ENCODE measurements at places on chromosomes 11 and 22.

DNA sequence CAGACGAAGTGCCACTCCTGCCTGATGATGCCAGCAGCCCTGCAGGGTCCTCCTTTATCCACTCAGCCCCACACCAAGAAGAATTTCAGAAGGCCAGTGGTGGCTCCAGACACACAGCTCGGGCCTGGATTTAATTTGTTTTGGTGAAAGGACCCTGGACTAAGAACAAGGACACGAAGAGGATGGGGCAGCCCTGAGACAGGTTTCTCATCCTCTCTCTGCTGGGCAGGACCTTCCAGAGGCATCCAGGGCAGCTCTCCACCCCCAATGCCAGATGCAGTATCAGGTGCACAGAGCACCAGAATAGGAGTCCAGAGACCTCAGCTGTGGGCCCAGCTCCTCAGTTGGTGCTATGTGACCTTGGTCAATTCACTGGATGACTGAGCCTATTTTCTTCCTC, 72.0 kb downstream of the TRIM29 start:
- H3K4me1 ChIP-seq, result no peaks in the 10 kb centered on the region
- H3K36me3 ChIP-seq, result no peaks in the 10 kb centered on the region
- no peak overlapping the region for H3K4me3 ChIP-seq
- no peak overlapping the region for H3K27ac ChIP-seq
- H3K27me3 ChIP-seq, result peaks cover 2% of the 10 kb centered on the region

GRCh38 chr11:85941380-85941973, 86.3 kb downstream of the CCDC83 start:
- DNase-seq, result peak; percentile 80
- no peaks in the 10 kb centered on the region for H3K4me1 ChIP-seq
- H3K36me3 ChIP-seq, result no peaks in the 10 kb centered on the region
- H3K4me3 ChIP-seq, result no peak overlapping the region

DNA sequence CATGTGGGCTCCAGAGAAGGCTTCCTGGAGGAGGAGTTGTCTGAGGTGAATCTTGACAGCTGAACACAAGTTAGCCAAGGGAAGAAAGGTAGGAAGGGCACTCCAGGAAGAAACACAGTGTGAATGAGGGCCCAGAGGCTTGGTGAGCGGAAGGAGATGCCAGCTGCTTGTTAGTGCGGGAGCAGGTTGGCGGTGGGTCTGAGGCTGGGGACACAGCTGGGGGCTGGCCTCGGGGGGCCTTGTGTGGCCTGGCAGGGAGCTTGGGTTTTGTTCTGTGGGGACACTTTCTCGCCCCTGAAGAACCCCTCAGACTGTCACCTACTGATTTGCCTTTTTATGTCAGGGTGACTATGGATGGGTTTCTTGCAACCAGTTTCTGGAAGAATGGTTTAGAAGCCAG, 160.0 kb downstream of the ST3GAL4 start:
- H3K4me3 ChIP-seq, result no peak overlapping the region
- no peaks in the 10 kb centered on the region for H3K36me3 ChIP-seq
- no peaks in the 10 kb centered on the region for H3K4me1 ChIP-seq
- no peaks in the 10 kb centered on the region for H3K27me3 ChIP-seq
- no peak overlapping the region for H3K27ac ChIP-seq

GRCh38 chr11:99884750-99885149, 802.3 kb upstream of the ARHGAP42 start:
- H3K36me3 ChIP-seq, result no peaks in the 10 kb centered on the region
- H3K4me1 ChIP-seq, result no peaks in the 10 kb centered on the region
- H3K27me3 ChIP-seq, result no peaks in the 10 kb centered on the region

DNA sequence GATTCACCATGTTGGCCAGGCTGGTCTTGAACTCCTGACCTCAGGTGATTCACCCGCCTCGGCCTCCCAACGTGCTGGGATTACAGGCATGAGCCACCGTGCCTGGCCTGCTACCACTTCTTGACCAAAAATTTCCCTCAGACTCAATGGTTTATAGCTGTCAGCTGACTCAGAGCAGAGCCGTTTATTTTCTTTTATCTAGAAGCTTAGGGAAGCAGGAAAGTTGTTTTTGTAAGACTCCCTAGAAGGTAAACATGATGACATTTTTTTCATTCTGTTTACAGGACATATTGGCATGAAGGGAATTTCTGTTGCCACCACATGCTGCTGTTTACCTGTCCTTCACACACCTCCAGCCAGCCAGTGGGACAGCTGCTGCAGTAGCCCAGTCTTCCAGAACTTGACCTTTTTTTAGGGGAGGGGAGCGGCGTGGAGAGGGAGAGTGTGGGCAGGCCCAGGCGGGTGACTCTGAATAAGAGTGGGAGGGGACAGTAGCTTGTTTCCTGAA, 56.1 kb upstream of the PTPRJ start:
- no peak overlapping the region for H3K4me3 ChIP-seq
- no peaks in the 10 kb centered on the region for H3K27me3 ChIP-seq
- H3K27ac ChIP-seq, result peak overlapping the region; percentile 20
- H3K36me3 ChIP-seq, result no peaks in the 10 kb centered on the region

DNA sequence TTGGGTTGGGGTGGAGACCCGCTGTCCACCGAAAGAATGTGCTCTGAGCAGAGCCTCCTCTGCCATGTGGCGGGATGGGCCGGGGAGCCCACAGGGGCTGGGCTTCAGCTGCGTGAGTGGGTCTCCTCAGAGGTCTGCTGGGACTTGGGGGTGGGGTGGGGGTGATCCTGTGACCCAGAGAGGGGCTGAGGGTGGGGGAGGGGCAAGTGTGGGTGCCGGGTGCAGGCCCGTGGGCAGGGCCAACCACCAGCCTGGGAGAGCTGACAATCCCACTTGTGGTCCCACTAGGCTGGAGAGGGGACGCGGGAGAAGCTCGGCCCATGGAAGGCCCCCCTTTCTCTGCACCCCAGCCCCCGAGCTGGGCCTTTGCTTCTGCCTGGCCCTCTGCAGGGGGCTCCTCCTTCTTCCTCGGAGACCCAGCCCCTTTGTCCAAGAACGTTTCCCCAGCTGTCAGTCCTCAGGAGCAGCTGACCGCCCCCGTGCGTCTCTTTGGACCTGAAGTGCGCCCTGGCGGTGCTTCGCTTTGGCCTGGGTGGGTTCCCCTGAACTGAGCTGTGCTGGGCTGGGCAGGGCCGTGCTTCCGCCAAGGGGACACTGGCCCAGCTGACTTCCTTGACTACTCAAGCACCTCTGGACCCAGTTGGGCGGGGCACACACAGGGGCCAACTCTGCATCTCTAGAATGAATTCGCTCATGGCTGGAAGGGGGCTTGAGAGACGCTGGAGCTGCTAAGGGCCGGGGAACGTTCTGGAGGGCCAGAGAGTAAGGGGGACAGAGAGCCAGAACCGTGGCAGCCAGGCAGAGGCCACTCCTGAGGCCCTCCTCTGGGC, 30.2 kb downstream of the OSBPL5 start:
- H3K27ac ChIP-seq, result no peak overlapping the region
- H3K36me3 ChIP-seq, result no peaks in the 10 kb centered on the region
- no peak for DNase-seq

GRCh38 chr22:40605761-40606160, 30.8 kb downstream of the MRTFA start:
- no peak overlapping the region for H3K4me3 ChIP-seq
- H3K4me1 ChIP-seq, result peaks cover 5% of the 10 kb centered on the region
- peak; percentile 12 for DNase-seq
